ENCODE measurements at places on chromosomes 1 and 21.
A peak's percentile ranks its signal among the peaks of the same experiment; 100 is the strongest.

DNA sequence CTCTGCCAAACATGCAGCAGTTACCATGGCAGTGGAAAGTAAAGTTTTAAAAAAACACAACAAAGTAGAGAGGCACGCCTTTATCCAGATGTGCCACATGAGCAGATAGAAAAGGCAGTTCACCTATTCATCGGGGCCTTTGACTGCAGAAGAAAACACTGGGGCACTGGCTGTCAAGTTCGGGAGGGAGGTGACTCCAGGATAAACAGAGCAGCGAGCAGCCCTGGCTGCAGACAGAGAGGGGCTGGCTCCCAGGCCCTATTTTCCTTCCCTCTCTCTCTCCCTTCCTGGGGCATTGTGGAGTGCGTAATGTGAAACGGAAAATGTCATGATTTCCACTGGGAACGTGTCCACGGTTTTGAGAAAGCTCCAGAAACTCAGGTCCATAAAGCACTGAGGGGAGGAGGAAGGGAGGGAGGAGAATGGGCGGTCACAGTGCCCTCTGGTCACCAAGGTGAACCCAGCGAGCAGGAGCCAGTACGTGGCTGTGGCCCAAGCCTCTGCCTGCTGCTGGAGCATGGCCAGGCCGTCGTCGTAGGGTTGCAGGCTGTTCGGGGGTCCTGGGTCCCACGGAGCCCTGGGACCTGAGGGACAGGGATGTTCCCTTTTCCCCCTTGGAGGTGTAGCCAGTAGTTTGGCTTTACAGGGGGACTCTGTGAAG, 114.7 kb upstream of the IRF2BP2 start:
- DNase-seq = peak; percentile 86

DNA sequence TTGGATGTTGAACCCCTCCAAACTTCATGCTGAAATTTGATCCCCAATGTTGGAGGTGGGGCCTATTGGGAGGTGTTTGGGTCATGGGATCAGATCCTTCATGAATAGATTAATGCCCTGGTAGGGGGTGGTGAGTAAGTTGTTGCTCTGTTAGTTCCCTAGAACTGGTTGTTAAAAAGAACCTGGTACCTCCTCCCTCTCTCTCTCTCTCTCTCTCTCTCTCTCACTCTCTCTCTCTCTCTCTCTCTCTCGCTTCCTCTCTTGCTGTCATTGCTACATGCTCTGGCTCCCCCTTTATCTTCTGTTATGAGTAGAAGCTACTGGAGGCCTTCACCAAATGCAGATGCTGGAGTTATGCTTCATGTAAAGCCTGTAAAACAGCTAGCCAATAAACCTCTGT, 498.2 kb upstream of the NR5A2 start:
- no peak for DNase-seq

- no peak for DNase-seq
Measured at GRCh38 chr1:18764362-18764761, 95.1 kb downstream of the TAS1R2 start.

GRCh38 chr1:60222360-60223115, 149.0 kb upstream of the C1orf87 start:
- DNase-seq = no peak

DNA sequence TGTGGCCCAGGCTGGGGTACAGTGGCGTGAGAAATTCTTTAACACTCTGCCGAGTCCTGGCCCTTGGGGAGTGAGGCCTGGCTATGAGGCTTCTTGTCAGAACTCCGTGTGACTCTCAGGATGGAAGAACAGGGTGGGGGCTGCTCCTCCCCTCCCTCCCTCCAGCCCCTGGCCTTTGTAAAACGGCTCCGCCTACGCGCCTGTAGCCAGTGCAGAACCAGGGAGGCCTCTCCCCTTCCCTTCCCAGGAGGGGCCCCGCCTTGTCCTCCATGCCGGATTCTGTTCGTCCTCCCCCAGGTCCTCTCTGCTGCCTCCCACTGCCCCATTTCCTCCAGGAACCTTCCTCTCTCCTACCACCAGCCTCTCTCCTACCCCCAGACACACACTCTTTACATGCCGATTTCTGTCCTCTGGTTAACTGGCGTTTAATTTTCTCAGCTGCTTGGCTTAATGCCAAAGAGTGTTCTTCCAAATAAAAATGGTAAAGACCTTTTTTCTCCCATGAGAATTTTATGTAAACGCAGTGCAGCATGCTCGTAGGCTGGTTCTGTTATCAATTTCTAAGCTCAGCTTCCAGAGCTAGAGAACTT, 21.0 kb downstream of the PDE9A start:
- no peak for DNase-seq

GRCh38 chr1:24566236-24566867, 10.5 kb downstream of the NCMAP start:
- DNase-seq = no peak

DNA sequence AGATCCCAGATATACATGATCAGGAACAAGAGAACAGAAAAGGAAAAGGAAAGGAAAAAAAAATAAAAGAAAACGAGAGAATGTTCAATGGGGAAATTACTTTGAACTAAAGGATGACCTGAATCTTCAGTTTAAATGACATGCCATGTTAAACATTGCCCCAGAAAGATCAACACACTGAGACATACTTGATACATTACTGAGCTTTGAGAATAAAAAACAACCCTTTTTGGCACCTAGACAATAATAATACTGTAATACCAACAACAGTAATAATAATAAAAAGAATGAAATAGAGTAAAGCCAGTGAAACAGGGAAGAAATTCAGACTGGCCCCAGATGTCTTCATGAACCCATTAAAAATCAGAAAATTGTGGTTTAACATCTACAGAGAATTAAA, 44.8 kb downstream of the CLIC6 start:
- DNase-seq = no peak

All from NCI-H1930 (cell line).